Transverse colon (tissue), 4 donors: ENCODE measurements at places on chromosomes 3 and 15.

DNA sequence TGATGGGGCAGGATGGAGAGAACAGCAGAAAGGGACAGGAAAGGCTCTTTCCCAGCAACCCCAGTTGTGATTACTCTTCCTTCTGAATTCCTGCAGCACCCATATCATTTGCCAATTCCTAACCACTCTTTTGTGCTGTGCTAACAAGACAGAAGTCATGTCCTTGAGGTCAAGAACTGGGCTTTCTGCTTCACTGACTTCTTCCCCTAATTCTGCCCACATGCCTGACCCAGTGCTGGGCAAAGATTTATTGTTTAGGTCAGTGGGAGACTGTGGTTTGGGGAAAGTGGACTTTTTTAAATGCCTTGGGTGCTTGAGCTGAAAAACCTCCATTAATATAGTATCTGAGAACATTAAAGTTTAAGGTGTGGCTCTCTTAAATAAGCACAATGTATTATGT, 4.2 kb upstream of the EFCAB12 start:
- no peak for DNase-seq

GRCh38 chr3:156516961-156517360, 38.0 kb downstream of the SSR3 start:
- DNase-seq: no peak

GRCh38 chr3:66729687-66730393, 229.0 kb upstream of the LRIG1 start:
- no peak for DNase-seq

DNA sequence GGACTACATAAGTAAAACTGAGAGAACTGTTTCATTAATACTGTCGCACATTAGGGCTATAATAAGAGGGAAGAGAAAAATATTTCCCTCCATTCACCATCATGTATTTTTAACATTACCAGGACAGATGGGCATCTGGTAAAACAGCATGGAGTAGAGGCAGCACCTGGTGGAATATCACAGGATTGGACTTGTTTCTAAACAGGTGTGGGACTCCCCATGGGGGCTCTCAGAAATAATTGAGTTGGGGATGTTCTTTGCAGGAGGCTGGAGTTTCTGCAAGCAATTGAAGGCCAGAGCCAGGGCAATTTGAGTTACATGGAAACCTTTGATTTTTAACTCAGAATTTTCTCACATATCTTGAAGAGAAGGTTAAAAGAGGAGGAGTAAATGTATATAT, 8.4 kb upstream of the MINDY2 start:
- DNase-seq: no peak

- no peak for DNase-seq
Measured at GRCh38 chr15:63469190-63469589, 35.2 kb upstream of the USP3 start.

- no peak for DNase-seq
Measured at GRCh38 chr15:99017322-99017701, 9.7 kb upstream of the PGPEP1L start.

- no peak for DNase-seq
Measured at GRCh38 chr15:52224211-52224610, 33.0 kb upstream of the GNB5 start.

DNA sequence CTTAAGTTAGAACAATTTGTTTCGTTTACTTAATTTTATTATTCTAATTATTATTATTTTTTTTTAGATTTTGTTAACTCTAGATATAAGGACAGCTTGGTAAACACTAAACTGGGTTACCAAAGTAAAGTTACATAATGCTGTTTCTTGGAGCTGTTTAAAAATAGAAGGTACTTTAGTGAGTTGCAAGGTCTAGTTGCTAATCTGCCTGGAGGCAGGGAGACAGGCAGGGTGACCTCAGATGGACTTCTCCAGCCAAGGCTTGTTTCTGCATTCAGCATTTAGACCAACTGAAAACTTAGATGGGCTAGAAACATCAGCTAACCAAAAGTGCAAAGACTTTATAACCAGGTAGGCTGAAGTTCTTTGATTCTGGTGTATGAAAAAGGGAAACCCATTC, 336.4 kb upstream of the GRM7 start:
- no peak for DNase-seq

GRCh38 chr15:101067660-101068522, 148.7 kb downstream of the LRRK1 start:
- no peak for DNase-seq

DNA sequence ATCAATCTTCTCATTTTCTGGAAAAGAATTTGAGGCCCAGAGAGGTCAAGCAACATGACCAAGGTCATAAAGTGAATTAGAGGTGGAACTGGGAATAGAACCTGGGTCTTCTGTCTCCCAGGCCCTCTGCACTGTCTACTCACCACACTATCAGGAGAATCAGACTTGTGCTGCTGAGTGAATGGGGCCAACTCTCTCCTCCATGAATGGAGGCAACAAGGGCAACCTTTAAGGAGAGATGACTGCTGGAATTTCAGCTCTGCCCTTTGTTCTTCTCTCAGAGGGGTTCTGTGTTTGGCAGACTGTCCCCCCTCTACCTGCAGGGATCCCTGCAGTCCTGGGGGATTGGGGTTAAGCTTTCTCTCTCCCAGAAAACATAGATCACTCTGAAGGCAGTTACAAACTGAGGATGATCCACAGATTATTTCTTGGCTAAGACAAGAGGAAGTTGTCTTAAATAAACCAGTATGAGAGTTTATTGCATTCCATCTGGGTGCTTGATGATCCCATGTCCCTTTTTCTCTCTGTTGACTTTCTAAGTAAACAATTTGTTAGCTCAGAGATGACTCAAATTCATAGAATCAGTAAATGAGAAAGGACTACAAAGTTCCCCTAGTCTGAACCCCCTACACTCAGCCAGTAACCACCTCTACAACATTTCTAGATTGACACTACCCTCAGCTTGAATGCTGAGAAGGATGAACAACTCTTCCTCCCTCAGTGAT, 99.0 kb upstream of the LIPC start:
- no peak for DNase-seq

DNA sequence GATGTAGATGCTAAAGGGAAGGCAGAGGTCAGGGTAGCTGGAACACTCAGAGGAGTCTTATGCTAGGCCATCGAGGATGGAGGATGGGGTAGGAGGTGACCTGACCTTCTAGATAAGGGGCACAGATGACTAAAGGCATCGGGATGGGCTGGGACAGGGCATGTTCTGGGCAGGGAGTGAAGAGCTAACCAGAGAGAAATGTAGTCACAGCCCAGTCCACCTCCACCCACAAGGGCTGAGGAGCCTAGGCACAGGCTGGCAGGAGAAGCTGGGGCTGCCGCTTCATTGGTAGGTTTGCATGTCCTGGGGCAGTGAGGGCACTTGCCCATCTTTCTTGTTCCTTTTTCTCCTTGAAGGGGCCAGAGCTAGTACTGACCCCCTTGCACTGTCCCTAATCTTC, 12.6 kb downstream of the CLK3 start:
- no peak for DNase-seq

GRCh38 chr3:87625876-87626275, 349.5 kb upstream of the POU1F1 start:
- DNase-seq: no peak
